ENCODE measurements at places on chromosomes 4 and X. TPM values are rescaled to one million over a fixed set of nuclear protein-coding genes. Genes with fewer than 3 reads are reported as not detected.

ADH1A gene
- total RNA-seq, result not detected

SLC39A8 gene
- 1.5 TPM for total RNA-seq

- DNase-seq, result no peak
Observed at GRCh38 chrX:140521393-140521792, 16.5 kb upstream of the SOX3 start.

DNA sequence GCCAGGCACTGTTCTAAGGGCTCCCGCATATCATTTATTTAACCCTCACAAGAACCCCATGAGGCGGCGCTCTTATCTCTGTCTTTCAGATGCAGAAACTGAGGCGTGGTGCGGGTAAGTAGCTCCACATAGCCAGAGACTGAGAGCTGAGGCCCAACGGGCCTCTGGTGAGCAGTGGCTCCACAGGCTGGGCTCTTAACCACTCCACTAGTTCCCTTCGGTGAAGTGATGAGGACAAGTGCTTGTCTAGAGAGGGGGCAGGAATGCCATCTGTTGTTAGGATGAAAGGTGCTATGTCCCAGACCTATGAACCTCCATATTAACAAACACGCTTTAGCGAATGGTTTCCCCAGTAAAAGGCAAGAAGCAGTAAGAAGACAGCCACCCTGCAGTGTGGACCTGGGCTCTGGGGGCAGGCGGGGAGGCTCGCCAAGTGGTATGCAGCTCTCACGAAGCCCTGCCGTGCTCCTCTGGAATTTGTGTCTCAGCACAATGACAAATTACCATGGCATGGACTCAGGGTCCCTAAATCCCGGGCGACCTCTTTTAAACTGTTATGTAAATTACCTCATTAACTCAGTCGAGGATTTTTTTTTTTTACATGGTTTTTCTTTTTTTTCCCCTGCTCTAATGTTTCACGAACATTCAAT lies 20.9 kb upstream of the S100G start:
- no peak for DNase-seq

DNA sequence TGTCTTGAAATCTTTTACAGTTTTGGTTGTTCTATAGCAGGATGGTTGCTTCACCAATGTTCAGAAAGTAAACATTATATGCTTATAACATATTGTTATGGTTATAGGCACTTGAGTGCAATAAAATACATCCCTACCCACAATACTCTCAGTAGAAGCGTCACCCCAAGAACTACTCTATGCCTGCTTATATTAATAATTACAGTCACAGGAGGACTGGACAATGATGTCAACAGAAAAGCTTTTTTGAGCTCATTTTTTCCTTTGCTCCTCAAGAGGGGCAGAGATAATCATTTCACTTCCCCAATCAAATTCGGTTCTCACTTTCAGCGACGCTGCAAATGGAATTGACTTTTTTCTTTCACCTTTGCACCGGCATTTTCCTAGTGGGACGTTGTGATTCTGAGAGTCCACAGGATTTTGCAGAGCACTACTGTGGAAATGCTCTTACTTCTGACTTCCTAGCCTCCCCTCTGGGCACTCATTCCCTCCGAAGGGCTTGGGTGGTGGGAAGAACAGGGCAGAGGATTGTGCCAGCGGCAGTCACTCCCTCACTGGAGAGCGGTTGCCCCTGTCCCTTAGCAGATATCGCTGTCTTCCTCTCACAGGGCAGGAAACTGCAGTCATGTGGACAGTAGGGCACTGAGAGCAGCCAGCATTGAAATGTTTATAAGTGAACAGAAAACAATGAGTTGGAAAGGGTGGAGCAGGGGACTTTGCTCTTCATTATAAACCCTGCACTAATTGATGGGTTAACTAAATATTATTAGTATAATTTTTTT lies 24.9 kb upstream of the SGMS2 start:
- no peak for DNase-seq

PABPC4L gene
- total RNA-seq, result 3.1 TPM

REELD1 gene
- total RNA-seq, result not detected

All from osteocyte (in vitro differentiated cells).